Epithelial cell of proximal tubule (primary cell): ENCODE measurements at places on chromosomes 1 and 21.

DNA sequence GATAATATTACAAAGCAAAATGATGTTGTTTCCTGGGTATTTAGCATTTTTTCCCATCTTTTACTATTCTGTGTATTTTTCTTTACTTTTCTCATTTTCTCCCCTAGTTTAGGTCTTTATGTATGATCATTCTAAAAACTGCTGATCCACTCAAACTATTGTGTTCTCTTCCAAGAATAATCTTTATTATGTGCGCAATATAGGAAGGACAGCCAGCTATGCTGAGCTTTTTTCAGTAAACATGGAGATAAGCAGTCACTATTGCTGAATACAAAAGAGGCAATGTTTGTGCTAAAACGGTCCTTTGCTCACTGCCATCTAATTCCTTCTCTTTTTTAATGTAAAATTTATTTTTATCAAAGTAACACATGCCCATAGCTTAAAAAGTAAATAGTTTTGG, 6.7 kb upstream of the PTBP2 start:
- DNase-seq: no peak

DNA sequence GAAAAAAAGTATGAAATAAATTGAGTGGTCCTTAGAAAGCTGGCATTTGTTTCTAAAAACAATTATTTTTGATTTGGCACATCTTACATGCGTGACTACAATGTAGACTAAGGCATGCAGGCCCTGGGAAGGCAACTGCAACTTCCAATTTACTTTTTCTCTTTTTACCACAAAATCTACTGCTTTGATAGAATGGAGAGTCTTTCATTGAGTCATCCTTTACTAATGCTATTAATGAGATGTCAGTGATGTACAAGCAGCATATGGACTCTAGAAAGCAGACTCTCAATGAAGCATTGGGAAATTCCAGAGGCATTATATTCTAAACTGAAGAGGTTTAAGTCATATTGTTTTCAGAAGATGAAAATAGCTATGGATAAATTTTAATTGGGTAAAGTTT, 29.6 kb upstream of the PRRX1 start:
- no peak for DNase-seq

DNA sequence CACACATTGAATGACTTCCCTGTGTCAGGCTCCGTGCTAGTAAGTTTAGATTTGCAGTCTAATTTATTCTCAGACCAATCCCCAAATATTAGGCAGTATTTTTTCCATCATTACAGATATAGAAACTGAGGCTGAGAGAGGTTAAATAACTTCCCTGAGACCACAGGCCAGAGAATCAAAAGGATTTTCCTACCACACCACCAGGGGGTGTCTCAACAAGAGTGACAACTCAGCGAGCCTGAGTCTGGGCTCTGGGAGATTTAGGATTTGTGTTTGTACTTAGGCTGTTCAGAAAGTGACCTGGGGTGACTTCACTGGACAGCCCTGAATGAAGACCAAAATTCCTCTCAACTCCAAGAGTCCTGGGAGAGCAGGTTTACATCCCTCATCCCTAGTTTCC, 13.3 kb upstream of the LCE5A start:
- no peak for DNase-seq

DNA sequence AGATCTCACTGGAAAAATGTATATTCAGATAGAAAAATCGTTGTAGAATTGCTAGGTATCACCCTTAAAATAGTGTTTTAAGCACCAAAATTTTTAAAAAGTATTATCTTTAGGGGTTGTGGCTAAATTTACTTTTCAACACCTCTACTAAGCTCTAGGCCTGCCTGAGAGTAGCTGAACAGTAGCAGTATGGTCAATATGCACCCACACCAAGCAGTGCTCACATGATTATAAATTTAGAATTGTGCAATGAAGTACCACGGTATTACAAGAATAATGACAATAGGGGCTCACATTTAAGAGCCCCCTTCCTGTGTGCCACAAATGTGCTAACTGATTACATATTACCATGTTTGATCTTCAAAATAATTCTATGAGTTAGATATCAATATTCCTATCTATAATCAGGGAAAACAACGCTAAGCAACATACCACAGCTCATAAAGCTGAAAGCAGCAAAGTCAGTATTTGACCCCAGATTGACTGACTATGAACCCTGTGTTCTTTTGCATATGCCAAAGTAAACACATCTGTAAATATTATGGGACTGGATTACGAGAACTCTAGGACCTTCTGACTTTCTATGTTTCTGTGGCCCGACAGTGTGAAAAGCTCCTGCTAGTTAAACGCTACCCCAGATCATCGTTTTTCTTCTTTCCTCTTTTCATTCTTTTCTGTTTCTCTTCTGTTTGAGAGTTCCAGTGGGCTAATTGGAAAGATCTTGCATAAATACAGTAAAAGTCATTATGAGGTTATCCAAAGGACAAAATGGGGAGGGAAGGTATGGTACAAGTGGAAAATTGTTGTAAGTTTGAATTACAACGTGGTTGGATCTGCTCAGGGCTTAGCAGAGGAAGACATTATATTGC, 201.1 kb upstream of the C1orf87 start:
- no peak for DNase-seq

GRCh38 chr1:24045771-24046170, 65.6 kb upstream of the SRSF10 start:
- no peak for DNase-seq

- no peak for DNase-seq
Measured at GRCh38 chr1:238404481-238404880, 513.8 kb upstream of the ZP4 start.

- DNase-seq: no peak
Measured at GRCh38 chr1:215617979-215618378, 50.9 kb downstream of the KCTD3 start.
